ENCODE measurements at places on chromosomes 16 and 17.

GRCh38 chr17:33674685-33675084 is 381.6 kb upstream of the ASIC2 start:
- DNase-seq = peak; percentile 69

DNA sequence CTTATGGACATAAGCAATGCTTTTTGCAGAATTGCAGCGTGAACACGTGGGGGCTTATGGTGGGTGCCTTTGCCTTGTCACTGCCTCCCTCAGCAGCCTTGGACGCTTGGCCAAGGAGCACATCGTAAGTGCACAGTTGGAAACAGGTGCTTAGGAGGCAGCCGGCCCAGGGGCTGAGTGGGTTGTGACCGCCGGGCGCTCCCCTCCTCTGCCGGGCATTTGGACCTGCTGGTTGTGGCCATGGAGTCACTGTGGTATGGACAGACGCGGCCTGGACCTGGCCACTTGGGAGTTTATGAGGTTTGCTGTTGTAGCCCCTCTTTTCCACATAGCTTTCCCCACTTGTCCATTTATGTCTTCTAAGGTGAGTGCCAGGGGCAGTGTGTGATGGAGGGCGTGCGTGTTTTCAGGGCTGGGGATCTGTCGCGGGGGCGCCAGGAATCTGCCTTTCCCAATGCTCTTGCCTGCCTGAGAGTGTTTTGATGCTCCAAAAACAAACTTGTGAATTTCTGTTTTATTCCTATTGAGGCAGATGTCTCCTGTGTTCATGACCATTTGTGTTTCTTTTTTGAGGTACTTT is 49.2 kb downstream of the PDPK1 start:
- peak; percentile 30 for DNase-seq

DNA sequence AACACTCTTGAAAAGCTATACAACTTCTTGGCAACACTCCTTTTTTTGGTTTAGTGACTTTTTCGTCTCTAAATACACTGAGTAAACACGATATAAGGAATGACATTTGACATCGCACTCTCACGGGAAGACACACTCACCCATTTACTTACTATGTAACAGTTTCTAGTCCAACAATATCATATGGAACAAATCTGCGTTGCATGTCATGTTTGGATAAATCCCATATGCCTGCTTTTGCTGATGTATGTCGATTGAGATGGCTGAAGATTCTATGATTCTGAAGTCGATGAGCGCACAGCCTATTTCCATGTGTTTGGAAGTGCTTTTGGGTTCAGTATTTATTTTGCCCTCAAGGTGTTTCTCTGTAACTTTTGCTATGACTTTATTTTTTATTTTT is 18.2 kb downstream of the ITGAE start:
- DNase-seq = no peak

- DNase-seq = no peak
These were observed 287.5 kb downstream of the NPIPA8 start for GRCh38 chr16:18048853-18049546.

- DNase-seq = no peak
These were observed 205.0 kb downstream of the RPTOR start for GRCh38 chr17:80749611-80750010.

GRCh38 chr17:55546481-55546880 is 35.2 kb upstream of the SMIM36 start:
- DNase-seq = no peak

DNA sequence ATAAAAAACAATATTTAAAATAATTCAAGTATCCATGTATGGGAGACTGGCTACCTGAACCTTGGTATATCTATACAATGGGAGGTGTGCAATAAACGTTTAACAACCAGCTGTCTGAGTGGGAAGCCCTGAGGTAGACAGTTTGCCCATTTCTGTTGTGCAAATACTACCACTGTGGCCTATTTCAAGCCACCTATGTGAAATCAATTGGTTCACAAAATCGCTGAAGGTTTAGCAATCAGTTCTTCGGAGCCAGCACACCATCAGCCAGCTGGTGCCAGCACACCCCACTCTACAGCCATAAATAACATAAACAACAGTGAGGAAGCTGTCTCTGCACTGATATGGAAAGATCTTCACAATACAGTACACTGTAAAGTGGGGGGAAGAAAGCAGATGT is 46.7 kb upstream of the KDM8 start:
- no peak for DNase-seq

GRCh38 chr16:54631782-54632181 is 298.9 kb upstream of the IRX5 start:
- no peak for DNase-seq

All from Right ventricle myocardium superior (tissue), 1 donor.